ENCODE measurements at places on chromosomes 5 and 9. TPM values are rescaled to one million over a fixed set of nuclear protein-coding genes. Genes with fewer than 3 reads are reported as not detected.
A peak's percentile ranks its signal among the peaks of the same experiment; 100 is the strongest.

The CXCL14 gene
- total RNA-seq: 26.6 TPM

The HBEGF gene
- 48.5 TPM for total RNA-seq

The KCNT1 gene
- 0.06 TPM for total RNA-seq

The FOXI1 gene
- total RNA-seq: not detected

The C9orf153 gene
- 0.55 TPM for total RNA-seq

DNA sequence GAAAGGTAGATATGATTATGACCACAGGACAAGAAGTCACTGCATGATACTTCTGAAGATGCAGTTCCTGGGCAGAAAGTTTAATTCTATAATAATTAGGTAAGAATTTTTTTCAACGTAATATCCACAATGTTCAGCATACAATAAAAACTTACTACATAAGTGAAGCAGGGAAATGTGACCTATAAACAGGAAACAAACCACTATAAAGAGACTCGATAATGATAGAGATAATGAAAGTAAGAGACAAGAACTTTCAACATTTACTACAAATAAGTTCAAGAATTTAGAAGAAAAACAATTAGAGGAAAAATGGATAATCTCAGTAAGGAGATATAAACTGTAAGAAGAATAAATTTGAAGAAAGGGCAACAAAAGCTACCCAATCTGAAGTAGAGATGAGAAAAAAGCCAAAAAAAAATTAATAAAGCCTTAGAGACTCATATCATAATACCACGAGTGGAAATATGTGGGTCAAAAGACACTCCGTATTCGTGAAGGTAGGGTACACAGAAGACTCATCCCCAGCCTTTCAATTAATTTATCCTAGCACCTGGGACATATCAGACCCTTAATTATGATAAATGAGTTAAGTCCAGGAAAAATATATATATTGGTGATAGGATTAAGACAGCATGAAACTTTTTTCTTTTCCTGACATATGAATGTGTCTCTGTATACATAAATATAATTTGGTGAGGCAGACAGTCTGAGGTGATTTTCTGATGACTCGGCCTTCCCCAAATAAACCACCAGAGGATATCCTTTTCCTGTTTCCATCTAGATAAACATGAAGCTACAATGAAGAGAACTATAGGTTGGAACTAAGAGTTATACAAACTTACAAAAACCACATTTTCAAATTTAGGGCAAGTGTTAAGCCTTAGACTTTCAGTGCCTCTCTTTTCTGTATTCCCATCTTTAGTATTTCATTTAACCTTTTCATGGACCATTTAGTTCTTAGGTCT, 120.4 kb downstream of the RAPGEF6 start:
- DNase-seq: no peak

DNA sequence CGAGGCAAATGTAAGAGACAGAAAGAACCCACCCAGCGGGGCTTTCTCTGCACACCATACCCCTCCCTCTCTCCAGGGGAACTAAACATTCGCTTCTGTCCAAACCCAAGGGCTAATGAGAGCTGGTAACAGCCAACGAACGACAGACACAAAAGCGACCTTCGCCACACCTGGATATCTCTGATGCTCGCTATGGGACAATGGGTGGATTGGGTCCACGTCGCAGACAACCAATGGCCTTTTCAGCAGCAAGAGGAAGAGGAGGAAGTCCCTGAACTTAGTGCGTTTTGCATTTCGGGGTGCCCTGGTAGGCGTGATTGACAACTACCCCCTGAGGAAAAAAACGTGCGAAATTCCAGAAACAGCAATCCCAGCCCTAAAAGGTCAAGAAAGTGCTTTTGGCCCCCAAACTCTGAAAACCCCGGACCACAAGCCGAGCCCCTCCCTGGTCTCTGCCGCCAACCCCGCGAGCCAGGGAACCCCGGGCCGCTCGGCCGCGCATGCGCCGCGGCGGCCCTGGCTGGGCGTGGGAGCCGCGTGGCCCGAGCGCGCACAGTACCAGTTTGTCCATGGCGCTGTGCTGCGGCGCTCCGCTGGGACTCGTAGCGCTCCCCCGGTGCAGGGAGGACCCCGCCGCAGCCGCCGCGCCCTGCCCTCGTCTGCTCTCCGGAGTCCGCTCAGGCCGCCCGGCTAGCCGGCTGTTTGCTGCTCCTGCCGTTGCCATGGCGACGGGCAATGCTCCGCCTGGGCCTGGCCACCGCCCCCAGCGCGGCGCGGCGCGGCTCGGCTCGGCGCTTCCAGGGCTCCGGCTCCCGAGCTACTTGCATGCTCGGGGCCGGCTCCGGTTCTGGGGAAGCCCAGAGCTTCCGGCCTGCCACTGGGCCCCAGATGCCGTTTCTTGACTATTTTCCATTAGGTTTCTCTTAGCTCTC, 66.9 kb upstream of the DNAH5 start:
- DNase-seq: peak; percentile 92

DNA sequence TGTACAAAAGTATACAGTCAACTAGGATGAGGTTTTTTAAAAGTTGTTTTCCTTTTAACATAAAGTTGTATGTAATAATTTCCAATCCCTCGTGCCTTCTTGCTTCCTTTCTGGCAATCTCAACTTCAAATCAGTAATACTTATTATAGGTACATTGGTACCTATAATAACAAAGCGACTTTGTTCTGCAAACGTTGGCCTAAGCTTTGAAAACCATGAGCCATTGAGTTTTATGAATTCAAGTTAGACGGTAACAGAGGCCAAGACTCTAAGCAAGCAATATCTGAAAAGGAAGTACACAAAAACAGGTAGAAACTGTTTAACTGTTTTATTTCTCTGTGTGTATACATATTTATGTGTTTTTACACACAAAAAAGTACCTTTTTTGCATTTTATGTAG, 135.2 kb upstream of the GRHPR start:
- DNase-seq: no peak

- no peak for DNase-seq
These were observed 109.4 kb downstream of the MAT2B start for GRCh38 chr5:163614787-163615186.

GRCh38 chr9:133803028-133803585, 65.0 kb upstream of the SARDH start:
- no peak for DNase-seq

DNA sequence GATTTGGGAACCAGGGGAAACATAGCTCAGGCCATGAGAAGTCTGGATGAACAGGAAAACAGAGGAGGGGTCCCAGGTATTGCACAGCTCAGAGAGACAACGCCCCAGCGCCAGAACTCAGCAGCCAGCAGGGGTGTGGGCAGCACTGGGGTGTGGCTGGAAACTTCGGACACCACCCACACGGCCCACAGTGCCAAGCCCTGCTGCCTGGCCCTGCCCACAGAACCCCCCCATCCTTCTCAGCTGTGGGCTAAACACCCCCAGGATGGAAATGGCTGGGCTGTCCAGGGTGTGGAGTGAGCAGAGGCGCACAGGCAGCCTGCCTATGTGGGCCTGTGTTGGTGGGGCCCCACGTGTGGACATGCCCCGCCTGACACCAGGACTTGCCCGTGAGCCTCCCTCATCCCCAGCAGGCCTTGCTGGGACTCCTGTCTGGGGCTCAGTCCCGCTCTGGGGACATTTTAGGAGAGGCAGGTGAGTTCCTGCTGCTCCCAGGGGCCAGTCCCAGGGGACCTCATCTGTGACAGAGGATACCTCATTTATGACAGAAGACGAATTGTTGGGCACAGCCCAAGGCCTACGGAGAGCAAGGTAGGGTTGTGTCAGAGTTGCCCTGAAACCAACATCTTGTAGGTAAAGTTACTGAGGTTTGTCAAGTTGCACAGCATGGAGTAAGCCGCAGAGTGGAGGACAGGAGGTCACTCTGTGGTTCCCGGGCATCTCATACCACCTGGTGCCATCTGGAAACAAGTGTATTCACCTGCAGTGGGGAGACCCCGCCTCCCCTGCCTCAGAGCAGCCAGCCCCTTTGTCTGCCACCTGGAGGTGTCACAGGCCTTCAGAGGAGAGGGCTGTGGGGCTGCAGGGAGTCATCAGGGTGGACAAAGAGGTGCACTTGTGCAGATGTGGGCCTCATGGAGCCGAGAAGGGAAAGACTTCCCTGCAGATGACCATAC, 183.2 kb downstream of the AUH start:
- DNase-seq: no peak

DNA sequence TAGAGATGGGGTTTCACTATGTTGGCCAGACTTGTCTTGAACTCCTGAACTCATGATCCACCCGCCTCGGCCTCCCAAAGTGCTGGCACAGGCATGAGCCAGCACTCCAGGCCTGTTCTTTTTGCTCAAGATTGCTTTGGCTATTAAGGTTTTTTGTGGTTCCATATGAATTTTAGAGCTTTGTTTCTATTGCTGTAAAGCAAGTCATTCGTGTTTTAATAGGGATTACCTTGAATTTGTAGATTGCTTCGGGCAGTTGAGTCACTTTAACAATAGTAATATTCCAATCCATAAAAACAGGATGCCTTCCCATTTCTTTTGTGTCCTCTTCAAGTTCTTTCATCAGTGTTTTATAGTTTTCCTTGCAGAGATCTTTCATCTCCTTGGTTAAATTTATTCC, 22.1 kb downstream of the C6 start:
- DNase-seq: no peak

- no peak for DNase-seq
These were observed 99.2 kb downstream of the SH3TC2 start for GRCh38 chr5:148963664-148964063.

- DNase-seq: no peak
These were observed 3.4 kb downstream of the EPB41L4B start for GRCh38 chr9:109317311-109317978.

GRCh38 chr5:26009742-26010141, 1028.6 kb downstream of the CDH9 start:
- no peak for DNase-seq

DNA sequence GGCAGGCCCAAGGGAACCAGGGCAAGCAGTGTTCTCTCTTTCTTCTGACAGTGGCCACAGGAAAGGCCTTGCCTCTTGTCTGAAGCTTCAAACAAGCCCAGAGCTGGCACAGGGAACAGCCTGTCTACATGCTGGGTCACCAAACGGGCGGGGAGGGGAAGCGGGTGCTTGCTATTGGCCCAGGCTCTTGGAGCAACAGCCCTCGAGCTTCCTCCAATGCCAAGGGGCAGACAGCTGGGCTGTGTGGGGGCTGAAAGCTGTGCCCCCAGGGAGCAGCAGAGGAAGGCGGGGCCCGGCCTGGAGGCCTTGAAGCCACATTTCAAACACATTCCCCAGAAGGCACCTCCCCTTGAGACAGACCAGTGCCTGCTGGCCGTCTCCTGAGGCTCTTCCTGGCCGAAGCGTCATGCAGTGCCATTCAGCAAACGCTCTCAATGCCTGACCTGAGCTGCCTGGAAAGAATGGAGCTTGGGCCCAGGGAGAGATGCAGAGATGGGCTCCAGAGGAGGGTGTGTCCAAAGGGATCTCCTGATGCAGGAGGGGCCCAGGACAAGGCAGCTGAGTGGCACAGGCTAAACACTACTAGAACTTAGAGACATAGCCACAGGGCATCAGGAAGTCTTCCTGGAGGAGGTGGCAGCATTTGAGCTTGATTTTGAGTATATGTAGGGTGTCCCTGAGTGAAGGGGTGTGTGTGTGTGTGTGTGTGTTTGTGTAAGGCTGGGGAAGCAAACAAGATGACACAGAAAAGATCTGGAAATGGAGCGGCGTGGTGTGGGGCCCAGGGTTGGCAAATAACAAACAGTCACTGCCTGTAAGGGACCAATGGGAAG, 2.5 kb downstream of the FIBCD1 start:
- no peak for DNase-seq

- DNase-seq: no peak
These were observed 4.8 kb upstream of the HOMER1 start for GRCh38 chr5:79518718-79519117.

DNA sequence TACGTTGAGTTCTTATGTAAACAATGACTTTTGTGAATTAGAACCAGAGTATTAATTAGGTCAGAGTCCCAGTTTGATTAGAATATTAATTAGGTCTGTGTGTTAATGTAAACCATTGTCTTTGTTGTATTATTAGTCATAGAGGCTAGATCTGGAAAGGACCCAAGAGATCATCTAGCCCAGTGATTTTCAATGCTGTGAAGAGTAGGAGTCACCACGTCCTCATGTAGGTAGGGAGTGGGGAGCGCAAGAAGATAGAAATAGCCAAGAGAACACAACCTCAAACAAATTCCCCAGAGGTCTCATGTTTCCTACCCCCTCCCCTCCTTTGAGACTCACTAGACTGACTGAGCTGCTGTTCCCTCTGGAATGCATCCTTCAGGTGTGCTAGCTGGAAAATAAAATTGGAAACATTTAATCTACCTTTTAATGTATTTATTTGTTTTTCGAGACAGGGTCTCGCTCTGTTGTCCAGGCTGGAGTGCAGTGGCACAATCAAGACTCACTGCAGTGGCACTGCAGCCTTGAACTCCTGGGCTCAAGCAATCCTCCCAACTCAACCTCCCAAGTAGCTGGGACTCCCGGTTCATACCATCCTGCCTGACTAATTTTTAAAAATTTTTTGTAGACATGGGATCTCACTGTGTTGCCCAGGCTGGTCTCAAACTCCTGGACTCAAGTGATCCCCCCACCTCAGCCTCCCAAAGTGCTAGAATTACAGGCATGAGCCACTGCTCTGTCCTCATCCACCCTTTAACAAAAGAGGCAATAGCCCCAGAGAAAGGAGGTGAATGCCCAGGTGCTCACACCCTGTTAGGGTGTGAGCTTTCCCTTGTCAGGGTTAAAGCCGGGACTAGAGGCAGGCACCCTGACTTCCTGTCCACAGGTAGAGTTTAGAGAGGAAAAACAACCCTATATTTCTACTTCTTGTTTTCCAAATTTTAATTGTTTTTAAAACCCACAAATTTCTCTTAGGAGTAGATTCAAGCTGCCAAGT, 92.9 kb downstream of the INIP start:
- DNase-seq: no peak

DNA sequence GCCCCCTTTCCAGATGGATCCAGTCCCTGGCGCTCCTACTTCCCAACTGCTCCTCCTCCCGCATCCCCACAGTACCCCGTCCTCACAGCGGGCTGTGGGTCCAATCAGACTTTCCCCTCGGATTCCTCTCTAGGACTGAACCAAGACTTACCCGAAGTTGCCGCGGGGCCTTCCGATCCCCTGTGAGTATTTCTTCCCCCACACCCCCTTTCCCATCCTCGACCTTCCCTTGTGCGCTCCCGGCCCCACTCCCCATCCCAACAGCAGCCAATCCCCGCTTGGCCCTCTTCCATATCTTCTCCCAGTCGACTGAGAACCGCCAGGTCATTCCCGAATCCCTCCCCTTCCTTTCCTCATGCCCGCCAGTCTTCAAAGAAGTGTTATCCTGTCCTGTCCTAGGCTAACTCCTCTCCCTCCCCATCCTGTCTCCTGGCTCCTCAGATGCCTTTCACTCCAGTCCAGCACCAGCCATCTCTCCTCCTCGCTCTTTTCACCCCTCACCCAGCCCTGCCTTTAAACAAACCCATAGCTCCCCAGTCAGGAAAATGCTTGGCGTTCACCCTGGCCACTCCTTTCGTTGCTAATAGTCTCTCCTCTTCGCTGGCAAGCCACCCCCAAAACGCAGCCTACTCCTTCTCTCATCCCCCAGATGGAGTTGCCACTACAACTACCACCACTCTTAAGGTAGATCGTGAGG, 646 bp downstream of the SWI5 start:
- no peak for DNase-seq

DNA sequence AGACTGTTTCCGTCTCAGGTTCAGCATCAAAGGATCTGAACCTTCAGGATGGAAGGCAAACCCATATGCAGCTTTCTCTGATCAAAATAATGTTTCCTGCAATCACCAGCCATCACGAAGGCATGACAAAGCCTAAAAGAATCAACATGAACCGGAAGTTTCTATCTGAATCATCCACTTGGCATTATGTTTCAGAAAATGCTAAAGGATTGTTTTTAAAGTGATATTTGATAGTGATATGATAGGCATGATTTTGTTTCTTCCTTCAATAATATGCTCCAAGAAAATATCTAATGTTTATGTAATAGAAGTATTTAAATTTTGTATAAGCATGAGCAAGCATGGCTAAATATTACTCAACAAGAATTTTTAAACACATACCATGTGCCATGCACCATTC, 219.6 kb downstream of the PLK2 start:
- no peak for DNase-seq

Data from mesenteric fat pad (tissue), 1 donor.